ENCODE measurements at places on chromosomes 5 and 9. TPM values are rescaled to one million over a fixed set of nuclear protein-coding genes. Genes with fewer than 3 reads are reported as not detected.

Gene SEMA5A
- polyA plus RNA-seq, result 47.1 TPM

Gene SLC1A3
- polyA plus RNA-seq, result 1.9 TPM

- DNase-seq, result no peak
Measured at GRCh38 chr9:14260101-14260500, 53.8 kb downstream of the NFIB start.

DNA sequence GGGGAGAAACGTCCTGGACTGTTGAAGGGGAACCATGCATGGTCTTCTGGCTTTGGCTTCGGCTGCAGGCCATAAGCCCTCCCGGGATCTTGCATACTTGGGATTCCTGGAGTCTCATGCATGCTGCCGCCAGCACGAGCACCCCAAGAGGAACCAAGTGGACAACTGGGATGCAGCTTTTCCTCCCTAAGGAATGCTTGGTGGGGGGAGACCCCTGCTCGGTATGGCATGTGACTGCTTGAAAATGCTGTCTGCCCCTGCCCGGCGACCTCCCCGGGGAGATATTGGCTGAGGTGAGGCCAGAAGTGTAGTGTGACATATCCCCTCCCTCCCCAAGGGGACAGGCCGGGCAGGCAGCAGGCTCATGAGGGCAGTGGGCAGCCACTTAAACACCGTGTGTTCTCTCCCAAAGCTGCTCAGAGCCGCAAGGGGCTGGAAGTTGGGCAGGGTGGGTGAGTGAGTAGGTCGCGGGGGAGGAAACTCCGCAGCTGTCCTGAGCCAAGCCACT is 15.7 kb downstream of the TMEM171 start:
- peak; percentile 72 for DNase-seq

GRCh38 chr5:68843624-68844364 is 250.0 kb upstream of the SLC30A5 start:
- DNase-seq, result no peak

GRCh38 chr9:29647451-29647850 is 2074.2 kb upstream of the C9orf72 start:
- no peak for DNase-seq

- no peak for DNase-seq
Measured at GRCh38 chr5:123717139-123717538, 205.2 kb downstream of the CSNK1G3 start.

DNA sequence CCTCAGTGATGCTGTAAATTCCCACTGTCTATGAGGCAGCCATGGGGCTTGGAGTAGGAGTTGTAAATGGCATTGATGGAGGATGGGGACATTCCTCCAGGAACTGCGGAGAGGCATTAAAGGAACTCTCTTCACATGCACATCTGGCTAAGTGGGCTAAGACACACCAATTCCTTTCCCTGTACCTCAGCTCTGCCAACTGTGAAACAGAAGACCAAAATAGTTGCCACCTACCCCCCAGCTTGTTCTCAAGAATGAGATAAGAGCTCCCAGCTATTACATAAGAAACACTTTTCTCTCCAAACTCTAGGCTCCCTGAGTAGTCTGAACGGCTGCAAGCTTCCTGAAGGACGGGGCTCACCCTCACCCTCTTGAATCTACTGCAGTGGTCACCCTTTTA is 144.6 kb upstream of the SLC30A5 start:
- no peak for DNase-seq
